HuH-7.5 (cell line): ENCODE measurements at places on chromosomes 13 and 19.

DNA sequence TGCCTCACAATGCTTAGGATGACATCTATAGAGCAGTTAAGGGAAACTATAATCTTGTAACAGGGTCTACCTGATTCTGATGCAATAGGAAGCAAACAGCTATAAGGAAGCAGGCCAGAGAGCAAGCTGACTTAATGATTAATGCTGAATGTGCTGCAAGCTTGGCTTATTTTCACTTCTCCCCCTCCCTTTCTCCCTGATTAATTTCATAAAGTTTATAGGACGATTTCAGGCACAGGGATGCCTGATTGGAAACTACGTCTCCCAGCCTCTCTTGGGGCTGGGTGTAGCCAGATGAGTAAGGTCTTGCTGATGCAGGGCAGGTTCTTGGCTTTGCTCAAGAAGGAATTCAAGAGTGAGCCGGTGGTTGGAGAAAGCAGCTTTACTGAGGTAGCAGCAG, 82.8 kb upstream of the MRI1 start:
- no peak for DNase-seq

- DNase-seq = no peak
Measured at GRCh38 chr13:77544758-77545338, 9.3 kb downstream of the SCEL start.

- DNase-seq = no peak
Measured at GRCh38 chr19:6069268-6069791, 41.0 kb downstream of the RFX2 start.

DNA sequence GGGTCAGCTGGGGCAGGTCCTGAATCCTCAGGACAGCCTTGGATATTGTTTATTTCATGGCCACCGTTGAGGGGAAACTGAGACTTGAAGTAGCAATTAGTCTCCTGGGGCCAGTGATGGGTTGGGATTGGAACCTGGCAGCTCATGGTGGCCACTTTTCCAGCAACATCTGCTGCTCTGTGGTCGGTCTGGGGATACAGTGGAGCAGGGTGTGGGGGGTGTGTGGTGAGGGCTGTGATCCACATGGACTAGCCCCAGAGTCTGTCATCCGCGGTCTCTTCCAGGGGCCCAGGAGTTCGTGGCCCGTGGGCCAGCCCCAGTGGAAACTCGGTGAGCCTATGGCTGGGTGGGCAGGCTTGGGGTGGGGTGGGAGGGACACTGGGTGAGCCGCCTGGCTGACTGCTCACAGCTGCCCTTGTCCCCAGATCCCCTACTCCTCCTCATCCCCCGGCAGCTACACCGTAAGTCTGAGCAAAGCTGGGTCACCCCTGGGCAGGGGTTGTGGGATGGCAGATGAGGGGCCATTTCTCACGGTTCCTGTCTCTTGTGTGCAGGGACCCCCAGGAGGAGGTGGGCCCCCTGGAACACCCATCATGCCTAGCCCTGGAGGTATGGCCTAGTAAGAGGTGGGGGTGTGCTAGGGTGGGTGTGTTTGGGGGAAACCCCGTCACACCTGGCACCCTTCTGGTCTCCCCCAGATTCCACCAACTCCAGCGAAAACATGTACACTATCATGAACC, 5.5 kb downstream of the ISYNA1 start:
- no peak for DNase-seq

GRCh38 chr13:82749551-82749950, 1132.7 kb downstream of the SLITRK1 start:
- DNase-seq = no peak

- DNase-seq = no peak
Measured at GRCh38 chr13:32989290-32989667, 26.9 kb upstream of the KL start.

DNA sequence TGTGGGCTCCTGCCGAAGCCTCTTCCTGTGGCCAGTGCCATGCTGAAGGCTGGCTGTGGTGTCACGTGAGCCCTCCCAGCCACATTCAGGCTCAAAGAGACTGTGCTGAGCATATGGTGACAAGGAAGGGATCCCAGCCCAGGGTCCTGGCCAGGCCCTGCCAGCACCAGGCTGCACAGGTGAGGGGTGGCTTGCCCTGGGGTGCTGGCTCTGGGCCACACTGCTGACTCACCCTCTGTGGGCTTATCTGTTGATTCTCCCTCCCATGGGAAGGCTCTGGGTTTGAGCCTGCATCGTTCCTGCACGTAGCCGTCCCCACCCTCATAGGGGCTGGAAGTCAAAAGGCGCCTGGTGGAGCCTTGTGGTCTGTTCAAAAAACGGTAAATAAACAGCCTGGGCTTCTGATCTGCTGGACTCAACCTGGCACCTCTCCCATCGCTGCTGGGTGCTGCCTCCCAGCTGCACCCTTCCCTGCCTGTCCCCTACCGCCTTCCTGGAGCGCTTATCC, 31.1 kb downstream of the DNM2 start:
- DNase-seq = no peak

DNA sequence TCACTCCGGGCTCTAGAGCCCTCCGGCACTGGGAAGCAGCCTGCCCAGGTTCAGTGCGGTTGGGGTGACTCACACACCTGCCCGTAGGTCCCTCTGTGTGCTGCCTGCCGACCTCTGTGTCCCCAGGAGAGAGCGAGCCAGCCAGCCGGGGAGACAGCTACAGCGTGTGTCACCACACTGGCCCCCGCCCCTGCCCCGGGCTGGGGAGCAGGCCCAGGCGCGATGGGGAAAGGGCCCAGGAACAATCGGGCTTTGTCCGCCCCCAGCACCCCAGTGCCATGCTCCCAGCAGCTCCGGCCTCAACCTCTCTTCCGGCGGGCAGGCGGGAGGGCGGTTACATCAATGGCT, at the start of gene KLK6:
KLK6 (minus strand) TSS at position 179 of the 348 bp plus-strand sequence. CDS start 1,487 bp downstream, outside the sequence.
- no peak for DNase-seq

DNA sequence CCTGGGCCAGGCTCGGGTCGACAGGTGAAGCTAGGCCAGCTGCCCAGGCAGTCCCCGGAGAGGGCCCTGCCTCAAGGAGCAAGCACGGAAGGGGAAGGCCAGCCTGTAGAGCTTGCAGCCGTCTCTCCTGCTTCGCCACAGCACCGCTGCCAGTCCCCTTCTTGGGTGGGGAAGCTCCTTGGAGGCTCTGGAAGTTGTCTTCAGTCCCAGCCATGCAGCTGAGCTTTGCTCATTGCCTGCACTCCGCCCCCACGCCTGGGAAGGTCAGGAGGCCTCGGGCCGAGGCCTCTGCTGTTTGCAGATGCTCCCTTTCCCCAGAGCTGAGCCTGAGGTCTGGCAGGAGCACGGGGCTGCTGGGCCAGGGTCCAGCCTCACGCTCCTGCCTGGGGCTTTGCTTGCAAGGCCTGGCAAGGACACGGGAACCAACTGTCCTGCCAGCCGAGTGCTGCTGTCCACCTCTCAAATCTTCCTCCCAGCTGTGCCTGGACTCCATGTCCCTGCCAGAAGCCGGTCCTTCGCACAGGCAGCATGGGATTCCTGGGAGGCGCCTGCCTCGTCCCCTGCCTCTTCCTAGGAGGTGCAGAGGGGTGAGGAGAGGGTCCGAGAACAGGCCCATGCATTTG, 13.3 kb downstream of the PLEKHF1 start:
- DNase-seq = no peak

GRCh38 chr19:48158210-48158790, 11.8 kb downstream of the LIG1 start:
- DNase-seq = no peak

DNA sequence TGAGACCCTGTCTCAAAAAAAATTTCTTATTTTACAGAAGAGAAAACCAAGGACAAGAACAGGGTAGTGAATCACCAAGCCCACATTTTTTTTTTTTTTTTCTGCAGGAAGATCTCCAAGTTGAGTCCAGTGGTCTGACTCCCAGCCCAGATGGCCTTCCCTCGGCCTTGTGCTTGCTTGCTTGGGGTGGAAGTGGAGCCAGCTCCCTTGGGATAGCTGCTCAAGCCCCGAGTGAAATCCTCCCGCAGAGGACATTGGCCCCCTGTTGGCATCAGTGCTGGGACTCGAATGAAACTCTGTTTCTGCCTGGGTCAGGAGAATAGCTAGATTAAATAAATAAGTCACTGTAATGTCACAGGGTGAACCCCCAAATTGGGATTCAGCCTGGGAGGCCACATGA, 9.4 kb upstream of the NUP62 start:
- no peak for DNase-seq
